ENCODE measurements at places on chromosomes 13 and 19. TPM values are rescaled to one million over a fixed set of nuclear protein-coding genes. Genes with fewer than 3 reads are reported as not detected.

Gene GSX1
- polyA plus RNA-seq, result 4.0 TPM

Gene ZBTB32
- polyA plus RNA-seq, result 0.68 TPM

Gene GALP
- polyA plus RNA-seq, result not detected

Gene PIBF1
- polyA plus RNA-seq, result 20.7 TPM

Gene THSD1
- polyA plus RNA-seq, result 13.5 TPM

Gene F7
- polyA plus RNA-seq, result 3.3 TPM
